ENCODE measurements at places on chromosomes 11 and 22.
A peak's percentile ranks its signal among the peaks of the same experiment; 100 is the strongest.

- DNase-seq, result no peak
Measured at GRCh38 chr22:43330178-43331068, 12.7 kb downstream of the SCUBE1 start.

DNA sequence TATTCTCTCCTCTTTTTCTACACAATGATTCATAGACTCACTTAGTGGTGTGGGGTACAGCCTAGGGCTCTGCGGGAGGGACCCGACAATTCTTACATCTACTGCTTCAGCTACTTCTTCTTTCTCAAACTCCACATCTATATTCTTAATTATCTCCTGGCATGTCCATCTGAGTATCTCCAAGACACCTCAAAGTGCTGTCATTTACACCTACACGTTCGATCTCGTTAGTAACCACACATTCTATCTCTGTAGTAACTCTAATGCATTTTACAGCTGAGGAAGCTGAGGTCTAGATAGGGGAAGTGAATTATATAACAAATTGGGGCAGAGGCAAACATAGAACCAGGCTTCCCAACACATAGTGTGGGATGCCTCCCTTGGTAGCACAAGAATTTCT, 27.7 kb upstream of the RRM1 start:
- no peak for DNase-seq

DNA sequence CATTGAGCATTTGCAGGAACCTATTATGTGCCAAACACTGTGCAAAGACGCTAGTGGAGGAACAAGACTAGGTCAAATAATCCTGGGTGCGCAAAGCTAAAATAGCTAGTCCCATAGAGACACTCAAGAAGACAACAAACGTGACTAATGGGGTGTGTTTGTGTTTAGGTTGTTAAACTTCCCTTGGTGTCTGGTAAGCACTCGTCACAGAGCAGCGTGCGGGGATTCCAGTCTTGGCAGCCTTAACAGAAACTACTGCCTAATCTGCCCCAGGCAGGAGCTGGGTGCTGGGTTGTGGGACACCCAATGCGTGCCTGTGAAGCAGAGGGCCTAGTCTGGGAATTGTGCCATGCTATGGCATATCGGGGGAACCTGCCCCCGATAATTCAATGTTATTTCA, 10.8 kb upstream of the CALCB start:
- no peak for DNase-seq

- DNase-seq, result no peak
Measured at GRCh38 chr11:30911247-30911646, 325.1 kb upstream of the MPPED2 start.

- DNase-seq, result no peak
Measured at GRCh38 chr11:113623114-113623513, 83.0 kb downstream of the TMPRSS5 start.

- no peak for DNase-seq
Measured at GRCh38 chr22:44682556-44683168, 19.3 kb upstream of the PRR5 start.

DNA sequence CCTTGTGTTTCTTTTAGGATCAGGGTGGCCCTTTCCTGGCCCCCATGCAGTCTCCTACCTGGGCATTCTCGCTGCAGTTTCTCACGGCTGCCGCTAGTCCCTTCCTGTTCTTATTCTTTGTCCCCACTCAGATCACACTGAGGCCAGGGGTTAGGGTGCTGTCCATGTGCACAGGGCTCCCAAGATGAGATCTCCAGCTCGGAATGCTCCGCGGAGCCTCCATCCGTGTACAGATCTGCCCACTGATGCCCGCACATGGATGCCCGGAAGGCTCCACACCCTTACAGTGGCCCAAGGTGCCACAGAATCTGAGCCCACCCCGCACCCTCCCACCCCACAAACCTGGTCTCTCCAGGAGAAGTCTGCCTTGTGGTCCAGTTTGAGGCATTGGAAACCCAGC, 457.3 kb downstream of the TBC1D22A start:
- DNase-seq, result no peak

GRCh38 chr22:20172141-20172613, 21.3 kb upstream of the CCDC188 start:
- DNase-seq, result no peak

- DNase-seq, result peak; percentile 63
Measured at GRCh38 chr11:57493507-57494503, 21.7 kb downstream of the SLC43A1 start.

GRCh38 chr11:127609025-127609773, 608.6 kb upstream of the KIRREL3 start:
- no peak for DNase-seq

- DNase-seq, result no peak
Measured at GRCh38 chr22:45793892-45794291, 122.3 kb downstream of the ATXN10 start.

GRCh38 chr22:41575533-41575932, 14.1 kb downstream of the PMM1 start:
- DNase-seq, result no peak

DNA sequence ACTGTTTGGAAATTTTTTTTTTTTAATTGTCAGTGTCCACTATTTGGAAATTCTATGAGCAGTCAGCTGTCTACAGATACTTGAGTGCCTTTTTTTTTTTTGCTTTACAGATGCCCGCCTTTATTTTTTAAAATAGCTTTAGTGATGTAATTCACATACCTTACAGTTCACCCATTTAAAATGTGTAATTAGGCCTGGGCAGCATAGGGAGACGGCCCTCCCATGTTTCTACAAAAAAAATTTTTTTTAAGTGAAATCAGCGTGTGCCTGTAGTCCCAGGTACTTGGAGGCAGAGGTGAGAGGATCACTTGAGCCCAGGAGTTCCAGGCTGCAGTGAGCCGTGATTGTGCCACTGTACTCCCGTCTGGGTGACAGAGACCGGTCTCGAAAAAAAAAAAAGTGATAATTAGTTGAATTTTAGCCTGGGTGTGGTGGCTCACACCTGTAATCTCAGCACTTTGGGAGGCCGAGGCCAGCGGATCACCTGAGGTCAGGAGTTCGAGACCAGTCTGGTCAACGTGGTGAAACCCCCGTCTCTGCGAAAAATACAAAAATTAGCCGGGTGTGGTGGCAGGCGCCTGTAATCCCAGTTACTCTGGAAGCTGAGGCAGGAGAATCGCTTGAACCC, 1.5 kb downstream of the ZNF143 start:
- no peak for DNase-seq

DNA sequence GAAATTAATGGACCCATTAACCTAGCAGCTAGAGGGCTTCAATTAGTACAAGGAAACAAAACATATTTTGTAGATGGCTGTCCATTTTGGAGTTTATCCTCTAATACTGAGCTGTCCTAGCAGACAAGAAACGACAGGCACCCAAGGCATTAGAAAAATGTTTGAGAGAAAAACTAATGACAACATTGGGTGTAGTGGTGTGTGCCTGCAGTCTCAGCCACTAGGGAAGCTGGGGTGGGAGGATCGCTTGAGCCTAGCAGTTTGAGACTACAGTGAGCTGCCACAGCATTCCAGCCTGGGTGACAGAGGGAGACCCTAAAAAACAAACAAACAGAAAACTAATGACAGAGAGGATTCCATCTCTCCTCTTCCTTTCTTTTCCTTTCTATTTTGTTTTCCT, 1.5 kb downstream of the A4GALT start:
- DNase-seq, result no peak

DNA sequence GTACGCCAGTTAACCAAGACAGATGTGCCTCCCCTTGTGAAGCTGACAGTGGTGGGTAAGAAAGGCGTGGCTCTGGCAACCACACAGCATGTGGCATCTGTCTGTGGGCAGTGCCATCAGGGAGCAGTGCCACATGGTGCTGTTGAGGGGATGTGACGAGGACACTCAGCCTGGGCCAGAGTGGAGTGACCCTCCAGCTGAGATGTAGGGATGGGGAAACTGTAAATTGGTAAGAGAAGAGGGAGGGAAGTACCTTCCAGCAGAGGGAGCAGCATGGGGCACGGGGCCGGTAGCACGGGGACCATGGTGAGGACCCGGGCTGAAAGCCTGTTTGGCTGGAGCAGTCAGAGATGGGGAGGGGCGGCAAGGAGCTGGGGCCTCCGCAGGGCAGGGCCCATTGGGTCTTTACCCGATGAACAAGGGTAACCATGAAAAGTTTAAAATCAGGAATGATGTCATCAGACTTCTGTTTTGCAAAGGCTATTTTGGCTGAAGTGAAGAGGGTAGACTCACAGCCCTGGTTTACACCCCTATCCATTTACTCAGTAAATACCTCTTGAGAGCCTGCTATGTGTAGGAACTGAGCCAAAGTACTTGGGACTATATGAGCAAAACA, 10.4 kb downstream of the TMPRSS6 start:
- peak; percentile 78 for DNase-seq

Measured in NCI-H2029 (cell line).